Stimulated activated CD4-positive, alpha-beta T cell treated with anti-CD3 and anti-CD28 coated beads, TNF-alpha, amount 100 ng/mL, for 1 hour (primary cell): ENCODE measurements at places on chromosomes 2 and 18.

DNA sequence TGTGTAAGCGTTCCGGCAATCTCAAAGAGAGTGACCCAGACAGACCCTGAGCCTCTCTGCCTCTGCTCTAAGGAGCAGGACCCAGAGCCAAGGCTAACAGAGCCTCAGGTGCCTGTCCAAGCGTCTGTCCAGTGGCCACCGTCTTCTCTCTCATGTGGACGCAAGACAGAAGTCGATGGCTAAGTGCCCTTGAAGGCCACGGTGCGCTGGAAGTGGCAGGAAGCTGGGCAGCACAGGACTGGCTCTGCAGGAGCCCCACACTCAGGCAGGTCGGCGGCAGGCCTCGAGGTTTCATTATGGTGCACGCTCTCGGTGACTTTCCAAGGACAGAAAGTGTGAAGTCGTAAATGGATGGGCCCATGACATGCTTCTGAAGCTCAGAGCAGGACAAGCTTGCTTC lies 49.1 kb downstream of the HDAC4 start:
- DNase-seq, result no peak

- no peak for DNase-seq
These were observed 296.3 kb downstream of the DSC3 start for GRCh38 chr18:30746224-30746623.

- DNase-seq, result no peak
These were observed 1.1 kb downstream of the MAPK4 start for GRCh38 chr18:50560681-50561629.

DNA sequence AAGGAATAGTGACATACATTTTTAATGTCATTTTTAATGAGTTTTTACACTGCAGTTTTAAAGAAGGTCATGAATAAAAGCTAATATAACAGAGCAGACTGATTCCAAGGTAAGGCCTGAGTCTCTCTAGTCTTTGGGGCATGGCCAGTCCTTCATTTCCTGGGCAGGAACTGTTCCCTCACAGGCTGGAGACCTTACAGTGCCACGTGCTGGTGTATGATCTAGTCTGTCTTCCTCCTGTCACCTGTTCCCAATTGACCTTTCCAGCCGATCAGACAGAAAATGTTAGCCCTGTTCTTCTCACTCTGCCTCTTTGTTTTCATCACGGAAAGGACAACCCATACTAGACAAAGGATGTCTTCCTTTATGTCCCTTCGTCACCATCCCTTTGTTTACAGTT lies 33.6 kb downstream of the ZCCHC2 start:
- DNase-seq, result no peak

GRCh38 chr2:10400978-10401951 lies 46.9 kb downstream of the ODC1 start:
- no peak for DNase-seq
